ENCODE measurements at places on chromosomes 4 and X.

DNA sequence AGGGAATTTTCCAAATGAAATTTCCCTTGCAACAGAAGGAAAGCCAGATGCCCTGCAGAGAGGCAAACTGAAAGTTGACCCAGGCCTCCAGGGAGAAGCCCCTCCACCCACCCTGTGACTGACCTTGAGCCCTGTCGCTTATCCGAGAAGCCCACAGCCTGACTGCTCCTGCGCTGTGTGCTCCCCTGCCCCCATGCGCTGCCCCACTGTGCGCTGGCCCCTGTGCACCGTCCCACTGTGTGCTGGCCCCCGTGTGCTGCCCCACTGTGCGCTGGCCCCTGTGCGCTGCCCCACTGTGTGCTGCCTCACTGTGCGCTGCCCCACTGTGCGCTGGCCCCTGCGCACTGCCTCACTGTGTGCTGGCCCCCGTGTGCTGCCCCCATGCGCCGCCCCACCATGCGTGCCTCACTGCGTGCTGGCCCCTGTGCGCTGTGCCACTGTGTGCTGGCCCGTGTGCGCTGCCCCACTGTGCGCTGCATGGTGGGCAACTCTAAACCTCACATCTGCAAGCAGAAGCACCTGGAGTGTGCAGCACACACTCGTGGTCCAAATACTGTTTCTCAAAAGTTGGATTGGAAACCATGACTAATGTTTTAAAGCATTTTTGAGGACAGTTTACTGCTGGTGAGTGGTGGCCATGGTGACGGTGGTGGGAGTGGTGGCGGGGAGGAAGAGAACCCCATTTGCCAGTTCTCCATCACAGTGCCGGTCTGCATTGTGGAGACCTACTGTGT, 8.3 kb upstream of the GRPEL1 start:
- DNase-seq, result peak; percentile 2

DNA sequence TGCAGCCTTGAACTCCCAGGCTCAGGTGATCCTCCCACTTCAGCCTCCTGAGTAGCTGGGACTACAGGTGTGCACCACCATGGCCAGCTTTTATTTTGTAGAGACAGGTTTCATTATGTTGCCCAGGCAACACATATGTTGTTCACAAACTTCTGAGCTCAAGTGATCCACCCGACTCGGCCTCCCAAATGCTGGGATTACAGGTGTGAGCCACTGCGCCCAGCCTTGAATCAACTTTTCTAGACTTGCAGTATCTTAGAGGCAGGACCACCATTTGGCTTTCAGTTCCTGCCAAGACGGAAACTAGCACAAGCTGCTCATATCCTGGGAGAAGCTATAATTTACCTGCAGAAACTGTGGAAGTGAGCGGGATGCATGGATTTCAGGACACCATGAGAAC, 19.9 kb downstream of the NAT8L start:
- no peak for DNase-seq

DNA sequence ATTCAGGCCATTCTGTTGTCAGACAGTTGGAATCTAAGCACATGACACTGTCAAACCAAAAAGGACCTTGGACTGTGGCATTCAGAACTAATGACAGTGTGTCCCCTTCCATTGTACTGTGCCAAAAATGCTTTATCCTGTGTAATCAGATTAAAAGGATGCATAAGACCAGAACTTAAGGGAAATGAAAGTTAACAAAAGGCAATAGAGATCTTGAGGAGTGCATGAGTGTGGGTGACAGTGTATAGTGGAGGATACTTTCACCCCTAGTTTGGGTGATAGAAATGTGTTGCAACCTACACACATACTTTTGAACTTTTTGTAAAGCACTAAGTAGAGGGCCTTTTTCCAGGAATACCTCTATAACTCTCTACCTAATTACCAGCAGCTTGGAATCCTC, 4.5 kb downstream of the CYSLTR1 start:
- no peak for DNase-seq

- no peak for DNase-seq
These were observed 3.4 kb downstream of the GABRA2 start for GRCh38 chr4:46386570-46386969.

- no peak for DNase-seq
These were observed 98.7 kb upstream of the TLL1 start for GRCh38 chr4:165774326-165774725.

DNA sequence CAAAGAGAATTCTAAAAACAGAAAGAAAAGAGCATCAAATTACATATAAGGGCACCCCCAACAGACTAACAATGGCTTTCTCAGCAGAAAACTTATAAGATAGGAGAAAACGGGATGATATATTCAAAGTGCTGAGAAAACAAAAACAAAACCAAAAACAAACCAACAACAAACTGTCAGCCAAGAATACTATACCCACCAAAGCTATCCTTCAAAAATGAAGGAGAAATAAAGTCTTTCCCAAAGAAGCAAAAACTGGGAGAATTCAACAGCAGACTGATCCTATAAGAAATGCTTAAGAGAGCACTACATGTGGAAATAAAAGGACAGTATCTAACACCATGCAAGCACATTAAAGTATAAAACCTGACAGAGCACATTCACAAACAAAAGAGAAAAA, 168.6 kb downstream of the NEK1 start:
- DNase-seq, result no peak

GRCh38 chrX:110373310-110373709, 14.7 kb downstream of the RTL9 start:
- no peak for DNase-seq

DNA sequence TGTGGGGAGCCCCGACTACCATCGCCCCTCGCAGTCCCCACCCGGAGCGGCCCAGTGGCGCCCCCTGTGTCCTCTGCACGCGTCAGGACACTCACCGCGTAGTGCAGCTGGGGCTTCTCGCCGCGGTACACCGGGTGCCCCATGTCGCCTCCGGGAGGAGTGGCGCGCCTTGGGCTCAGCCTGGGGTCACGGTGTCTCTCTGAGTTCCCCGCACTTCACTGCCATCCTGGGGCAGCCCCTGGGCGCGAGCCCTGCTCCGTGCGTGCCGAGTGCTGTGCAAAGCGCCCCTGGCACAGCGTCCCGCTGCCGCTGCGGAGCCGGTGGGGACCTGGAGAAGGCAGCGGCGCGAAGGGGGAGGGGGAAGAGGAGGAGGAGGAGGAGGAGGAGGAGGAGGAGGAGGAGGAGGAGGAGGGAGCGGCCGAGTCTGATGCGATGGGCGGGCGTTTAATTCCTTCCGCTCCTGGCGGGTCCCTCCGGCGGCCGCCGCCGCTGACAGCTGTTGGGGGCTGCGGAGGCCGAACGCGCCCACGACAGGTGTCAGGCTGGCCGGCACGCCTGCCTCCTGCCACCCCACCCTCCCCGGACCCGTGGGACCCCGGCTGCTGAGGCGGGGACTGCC, 134.3 kb downstream of the AMELX start:
- DNase-seq, result no peak

- no peak for DNase-seq
These were observed 2.2 kb downstream of the ATP8A1 start for GRCh38 chr4:42654631-42655268.

DNA sequence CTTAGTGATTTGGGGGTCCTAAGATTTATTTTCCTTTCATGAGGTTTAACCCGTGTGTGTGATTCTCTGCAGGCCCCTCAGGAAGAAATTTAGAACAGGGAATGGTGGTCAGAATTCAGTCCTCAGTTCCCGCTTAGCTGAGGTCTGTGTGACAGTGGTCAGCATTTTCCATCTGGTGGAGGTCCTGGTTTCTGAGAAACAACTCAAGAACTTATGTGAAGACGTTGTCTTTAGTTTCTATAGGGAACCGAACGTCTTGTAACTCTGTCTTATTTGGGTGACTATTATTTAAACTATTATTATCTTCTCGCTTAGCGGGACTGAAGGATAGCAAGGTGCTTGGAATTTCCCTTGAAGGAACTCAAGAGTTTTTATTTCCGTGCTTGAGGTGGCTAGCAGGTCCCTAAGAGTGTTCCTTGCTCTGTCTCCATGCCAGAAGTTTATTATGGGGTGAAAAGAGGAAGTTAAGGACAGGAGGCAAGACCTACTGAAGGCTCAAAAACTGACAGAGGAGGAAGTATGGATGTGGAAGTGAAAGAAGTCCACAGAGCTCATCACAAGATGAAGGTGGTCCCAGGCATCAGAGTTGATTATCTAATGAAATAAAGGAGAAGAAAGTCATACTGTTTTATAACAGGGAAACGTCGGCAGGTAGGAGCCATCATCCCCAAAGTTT, 9.4 kb downstream of the MGST2 start:
- DNase-seq, result no peak

DNA sequence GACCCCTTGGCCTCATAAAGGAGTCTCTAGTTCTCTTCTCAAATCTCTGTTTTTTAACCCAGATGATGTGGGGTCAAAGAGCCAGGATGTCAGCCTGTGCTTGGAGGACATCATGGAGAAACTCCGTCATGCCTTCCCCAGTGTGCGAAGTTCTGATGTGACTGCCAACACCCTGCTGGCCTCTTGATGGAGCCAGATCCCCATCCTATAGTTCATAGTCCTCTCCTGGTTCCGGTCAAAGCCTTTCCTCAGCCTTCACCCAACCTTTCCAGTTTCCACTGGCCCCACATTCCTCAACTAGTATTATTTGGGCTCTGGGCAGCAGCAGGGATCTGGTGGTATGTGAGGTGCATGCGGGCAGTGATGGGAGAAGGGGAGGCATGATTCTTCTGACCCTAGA, 30.7 kb downstream of the TAF7L start:
- DNase-seq, result no peak

GRCh38 chr4:7938266-7938608, 1.4 kb downstream of the AFAP1 start:
- no peak for DNase-seq

GRCh38 chr4:170386511-170386910, 296.8 kb upstream of the AADAT start:
- no peak for DNase-seq

- DNase-seq, result no peak
These were observed 172.4 kb downstream of the PDGFC start for GRCh38 chr4:156799121-156799589.

DNA sequence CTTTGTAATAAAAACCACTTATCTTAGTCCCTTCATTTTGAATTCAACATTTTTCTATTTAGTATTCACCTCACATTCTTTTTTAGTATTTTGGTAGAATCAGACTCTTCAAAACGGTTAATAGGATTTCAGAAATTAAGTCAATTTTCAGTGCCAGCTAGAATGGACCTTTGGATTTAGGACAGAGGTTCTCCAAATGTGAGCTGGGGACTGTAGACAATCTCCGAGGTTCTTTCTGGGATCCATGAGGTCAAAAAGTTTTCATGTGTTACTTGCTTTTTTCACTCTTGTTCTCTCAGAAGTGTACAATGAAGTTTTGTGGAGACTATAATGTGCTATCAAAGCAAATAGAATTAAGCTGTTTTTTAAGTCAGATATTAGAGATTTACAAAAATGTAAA, 2.3 kb upstream of the UGDH start:
- DNase-seq, result no peak

DNA sequence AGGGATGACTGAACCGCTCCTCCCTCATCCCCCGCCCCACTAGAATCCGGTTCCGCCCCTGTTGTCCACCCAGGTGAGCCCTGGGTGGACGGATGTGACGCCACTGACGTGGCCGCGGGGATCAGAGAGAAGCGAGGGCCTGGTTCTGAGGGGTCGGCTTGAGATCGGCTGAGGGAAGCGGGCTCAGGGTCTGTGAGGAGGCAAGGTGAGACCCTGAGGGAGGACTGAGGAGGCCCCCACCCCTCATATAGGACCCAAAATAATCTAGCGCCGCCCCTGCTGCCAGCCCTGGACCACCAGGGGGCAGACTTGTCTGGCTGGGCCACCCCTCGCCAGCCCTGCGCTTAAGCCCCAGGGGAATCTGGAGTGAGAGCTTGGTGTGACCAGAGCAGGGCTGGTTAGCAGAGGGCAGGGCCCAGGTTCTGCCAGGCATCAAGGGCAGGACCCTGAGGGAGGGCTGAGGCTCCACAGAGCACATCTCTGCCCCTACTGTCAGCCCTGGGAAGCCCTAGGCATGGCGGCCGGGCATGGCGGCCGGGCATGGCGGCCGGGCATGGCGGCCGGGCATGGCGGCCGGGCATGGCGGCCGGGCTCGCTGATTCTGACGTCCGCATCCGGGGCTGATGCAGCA, at the start of gene MAGEA8:
Gene MAGEA8, plus strand, starts transcription at position 103 of the 631 bp plus-strand sequence. CDS start 3,090 bp downstream, outside the sequence.
- peak; percentile 77 for DNase-seq

DNA sequence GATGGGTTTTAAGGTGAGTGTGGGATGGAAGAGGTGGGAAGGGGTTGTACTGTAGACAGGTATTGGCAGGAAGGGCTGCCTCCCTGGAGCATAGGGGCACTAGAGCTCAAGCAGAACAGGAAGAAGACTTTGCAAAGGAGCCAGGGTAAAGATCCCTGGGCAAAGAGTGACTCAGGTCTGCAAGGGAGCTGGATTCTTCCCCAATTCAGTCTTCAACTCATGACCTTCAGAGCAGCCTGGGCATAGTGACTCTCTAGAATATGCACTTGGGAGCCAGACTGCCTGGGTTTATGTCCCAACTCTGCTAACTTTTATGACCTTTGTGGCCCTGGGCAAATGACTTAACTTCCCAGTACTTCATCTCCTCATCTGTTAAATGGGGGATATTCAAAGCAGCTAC, 4.0 kb downstream of the LONRF3 start:
- no peak for DNase-seq

GRCh38 chr4:33482773-33483172, 2761.5 kb downstream of the ARAP2 start:
- DNase-seq, result peak; percentile 5

DNA sequence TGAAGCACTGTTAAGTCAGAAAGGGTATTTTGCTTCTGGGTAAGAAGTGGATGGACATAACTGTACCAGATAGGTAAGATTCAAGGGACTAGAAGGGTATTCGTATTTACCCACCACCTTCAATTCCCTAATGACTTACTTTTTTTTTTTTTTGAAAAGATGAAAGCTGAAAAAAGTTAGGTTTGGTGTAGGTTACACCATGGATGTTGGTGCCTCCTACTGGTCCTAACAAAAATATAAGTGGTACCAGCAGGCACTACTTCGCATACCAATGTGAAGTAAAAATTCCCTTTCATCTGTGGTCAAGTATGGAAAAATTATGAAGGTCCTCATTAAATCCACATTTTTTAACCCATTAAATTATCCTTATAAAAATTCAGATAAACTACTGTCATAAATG, 7.2 kb downstream of the ANKRD17 start:
- no peak for DNase-seq

- no peak for DNase-seq
These were observed 36.4 kb downstream of the TMEM154 start for GRCh38 chr4:152643153-152644035.

DNA sequence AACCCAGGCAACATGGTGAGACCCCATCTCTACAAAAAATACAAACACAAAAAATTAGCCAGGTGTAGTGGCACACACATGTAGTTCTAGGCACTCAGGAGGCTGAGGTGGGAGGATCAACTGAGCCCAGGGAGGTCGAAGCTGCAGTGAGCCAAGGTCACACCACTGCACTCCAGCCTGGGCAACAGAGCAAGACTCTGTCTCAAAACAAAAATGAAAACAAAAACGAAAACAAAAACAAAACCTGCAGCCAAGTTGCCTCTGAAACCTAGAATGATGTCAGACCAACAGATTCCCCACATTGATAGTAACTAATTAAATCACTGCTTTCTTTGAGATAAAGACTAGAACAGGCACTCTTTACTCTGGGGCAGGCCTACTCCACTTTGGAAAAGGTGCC, 104.5 kb downstream of the AMELX start:
- no peak for DNase-seq
